ENCODE measurements at places on chromosomes 7 and 10.

- no peak for DNase-seq
Measured at GRCh38 chr10:101816913-101817336, 1.3 kb downstream of the OGA start.

DNA sequence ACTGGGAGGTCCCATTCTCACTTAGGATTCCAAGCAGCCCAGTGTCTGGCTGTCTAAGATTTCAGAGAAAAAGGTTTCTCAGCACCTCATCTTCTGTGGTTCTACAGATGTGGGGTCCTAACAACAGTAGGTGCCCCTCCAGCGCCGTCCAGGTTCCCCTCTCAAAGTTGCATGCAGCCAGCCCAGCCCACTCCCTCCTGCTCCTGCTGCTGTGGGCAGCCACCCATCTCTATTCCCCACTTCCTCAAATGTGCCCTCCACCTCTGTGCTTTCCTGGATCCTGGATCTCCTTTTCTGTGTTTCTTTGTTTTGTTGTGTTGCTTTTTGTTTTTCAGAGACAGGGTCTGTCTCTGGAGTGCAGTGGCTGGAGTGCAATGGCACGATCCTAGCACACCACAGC, 13.3 kb upstream of the SLC18A3 start:
- DNase-seq = no peak

GRCh38 chr10:22615819-22616499, 98.4 kb downstream of the PIP4K2A start:
- no peak for DNase-seq

DNA sequence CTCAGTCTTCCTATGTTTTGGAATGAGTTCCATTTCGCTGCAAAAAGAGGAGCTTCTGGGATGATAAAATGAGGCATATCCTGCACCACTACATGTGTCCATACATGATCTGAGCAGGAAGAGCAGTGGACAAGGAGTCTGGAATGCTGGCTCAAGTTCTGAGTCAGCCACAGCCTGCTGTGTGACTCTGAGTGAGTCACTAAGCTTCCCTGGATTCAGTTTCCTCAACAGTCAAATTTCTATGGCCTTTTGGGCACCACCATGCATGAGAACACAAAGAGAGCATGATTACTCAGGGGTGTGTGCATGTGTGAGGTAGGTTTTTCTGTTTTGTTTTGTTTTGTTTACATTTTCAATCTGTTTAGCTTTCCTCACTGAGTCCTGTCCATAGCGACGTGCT, 254.6 kb downstream of the ANKRD30A start:
- no peak for DNase-seq

DNA sequence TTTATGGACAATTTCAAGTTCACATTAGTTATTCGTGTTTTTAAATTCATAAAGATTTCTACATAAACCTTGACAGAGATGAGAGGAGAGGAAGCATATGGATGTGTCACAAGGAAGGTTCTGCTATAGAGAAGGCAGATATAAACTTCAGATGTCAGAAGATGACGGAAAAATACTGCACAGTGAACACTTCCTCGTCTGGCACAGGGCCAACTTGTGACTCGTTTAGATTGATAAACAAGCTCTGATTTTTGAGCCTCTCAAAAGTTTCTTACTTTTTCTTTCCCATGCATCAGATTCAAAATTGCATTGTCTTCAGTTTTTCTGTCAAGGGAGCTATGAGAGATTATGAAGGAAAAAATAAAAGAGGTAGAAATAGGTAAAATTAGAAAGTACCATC, 156.4 kb upstream of the MINDY3 start:
- DNase-seq = no peak

GRCh38 chr10:110239892-110240291, 32.5 kb downstream of the MXI1 start:
- no peak for DNase-seq

DNA sequence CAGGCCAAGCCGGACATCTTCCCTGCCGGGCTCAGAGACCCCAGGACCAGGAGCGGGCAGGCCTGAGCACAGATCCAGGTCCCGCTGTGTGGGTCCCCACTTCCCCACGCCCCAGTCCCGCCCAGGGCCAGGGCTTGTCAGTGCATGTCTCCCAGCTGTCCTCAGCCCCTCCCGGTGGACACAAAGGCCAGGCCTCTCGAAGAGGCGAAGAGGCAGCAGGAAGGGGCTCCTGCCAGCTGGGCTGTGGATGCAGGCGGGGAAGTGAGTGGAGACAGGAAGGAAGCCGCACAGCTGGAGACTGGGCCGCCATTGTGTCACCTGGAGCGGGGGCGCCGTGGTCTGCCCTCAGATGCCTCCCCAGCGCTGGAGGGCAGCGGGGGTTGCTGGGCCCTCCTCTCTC, 4.8 kb downstream of the GRIFIN start:
- DNase-seq = peak; percentile 69

GRCh38 chr7:38748056-38748610, 117.0 kb upstream of the AMPH start:
- no peak for DNase-seq

DNA sequence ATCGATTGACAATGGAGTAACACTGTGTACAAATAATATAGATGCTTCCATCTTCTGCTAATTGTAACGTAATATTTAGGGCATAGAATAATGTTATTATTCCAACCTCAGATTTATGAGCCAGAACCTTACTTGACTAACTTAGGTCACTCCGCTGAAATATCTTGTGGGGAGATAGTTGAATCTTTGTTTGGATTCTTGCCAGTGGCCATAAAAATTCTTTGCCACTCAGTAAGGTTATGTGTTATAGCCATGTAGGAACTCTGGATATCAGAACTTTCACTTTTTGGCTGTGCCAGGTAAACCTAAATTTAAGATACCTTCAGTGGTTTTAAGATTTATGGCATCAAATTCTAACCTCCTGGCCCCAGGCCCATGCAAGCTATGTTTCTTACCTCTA, 197.6 kb downstream of the WDR11 start:
- DNase-seq = no peak

DNA sequence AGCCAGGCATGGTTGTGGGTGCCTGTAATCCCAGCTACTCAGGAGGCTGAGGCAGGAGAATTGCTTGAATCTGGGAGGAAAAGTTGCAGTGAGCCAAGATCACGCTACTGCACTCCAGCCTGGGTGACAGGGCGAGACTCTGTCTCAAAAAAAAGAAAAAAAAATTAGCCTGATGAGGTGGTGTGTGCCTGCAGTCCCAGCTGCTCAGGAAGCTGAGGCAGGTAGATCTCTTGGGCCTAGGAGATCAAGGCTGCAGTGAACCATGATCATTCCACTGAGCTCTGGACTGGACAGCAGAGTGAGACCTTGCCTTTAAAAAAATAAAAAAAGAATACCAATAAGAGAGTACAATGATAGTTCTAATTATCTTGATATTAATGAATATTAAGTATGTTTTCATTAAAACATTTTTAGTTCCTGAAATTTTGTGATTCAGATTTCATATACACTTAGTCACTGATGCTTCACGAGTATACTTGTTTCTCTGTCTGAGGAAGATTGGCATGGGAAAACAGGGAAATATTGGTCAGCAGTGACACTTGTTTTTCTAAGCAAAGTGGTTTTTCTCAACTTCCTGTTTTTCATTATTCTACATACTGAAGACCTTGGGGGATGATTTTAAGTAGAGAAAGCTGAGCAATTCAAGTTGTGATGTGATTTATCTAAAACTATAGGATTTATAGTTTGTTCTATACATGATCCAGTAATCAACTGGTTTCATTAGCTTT, 76.8 kb downstream of the ADK start:
- DNase-seq = no peak

GRCh38 chr7:28165261-28165660, 15.3 kb downstream of the JAZF1 start:
- DNase-seq = no peak

DNA sequence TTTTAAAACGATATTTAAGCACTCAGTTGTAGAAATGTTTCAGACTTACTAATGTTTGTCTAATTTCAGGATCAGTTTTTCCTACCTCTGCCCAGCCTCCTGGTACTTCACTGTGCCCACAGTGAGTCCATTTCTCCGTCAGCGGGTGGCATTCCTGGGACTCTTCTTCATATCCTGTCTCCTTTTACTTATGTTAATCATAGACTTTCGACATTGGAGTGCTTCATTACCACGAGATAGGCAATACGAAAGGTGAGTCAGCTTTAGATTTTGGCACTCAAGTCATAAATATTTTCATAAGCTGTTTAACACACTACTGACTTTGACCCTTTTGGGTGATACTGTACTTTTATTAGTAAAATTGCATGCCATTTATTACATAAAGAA, 2.1 kb downstream of the ENTPD7 start:
- no peak for DNase-seq

- DNase-seq = no peak
Measured at GRCh38 chr10:133336577-133337369, at the start of gene CALY. TSS of gene CALY (minus strand) at chr10:133336896. CDS start at chr10:133328989, 7,907 bp downstream.

GRCh38 chr7:158707610-158708009, 3.0 kb upstream of the NCAPG2 start:
- DNase-seq = no peak

DNA sequence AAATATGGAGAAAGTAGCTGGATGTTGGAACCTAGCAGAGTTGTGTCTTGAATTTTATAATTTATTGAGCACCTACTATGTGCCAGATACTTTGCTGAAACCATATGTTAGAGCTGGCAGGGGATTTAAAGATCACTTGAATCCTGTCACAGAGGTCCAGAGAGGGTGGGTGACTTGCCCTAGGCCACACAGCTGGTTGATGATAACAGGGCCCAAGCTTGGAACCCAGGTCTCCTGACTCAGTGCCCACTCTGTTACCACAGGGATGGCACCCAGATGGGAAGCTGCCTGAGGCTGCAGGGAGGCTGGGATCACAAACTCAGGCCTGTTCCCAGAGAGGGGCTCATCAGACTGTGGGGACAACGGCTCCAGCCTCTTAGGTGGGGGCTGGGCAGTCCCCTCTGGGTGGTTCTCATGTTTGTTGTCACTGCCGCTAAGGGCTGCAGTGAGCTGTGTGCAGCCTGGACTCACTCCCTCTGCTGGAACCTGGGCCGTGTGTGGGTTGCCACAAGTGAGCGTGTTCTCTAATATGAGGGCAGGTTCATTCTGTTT, 18.6 kb downstream of the GOLGA7B start:
- no peak for DNase-seq

DNA sequence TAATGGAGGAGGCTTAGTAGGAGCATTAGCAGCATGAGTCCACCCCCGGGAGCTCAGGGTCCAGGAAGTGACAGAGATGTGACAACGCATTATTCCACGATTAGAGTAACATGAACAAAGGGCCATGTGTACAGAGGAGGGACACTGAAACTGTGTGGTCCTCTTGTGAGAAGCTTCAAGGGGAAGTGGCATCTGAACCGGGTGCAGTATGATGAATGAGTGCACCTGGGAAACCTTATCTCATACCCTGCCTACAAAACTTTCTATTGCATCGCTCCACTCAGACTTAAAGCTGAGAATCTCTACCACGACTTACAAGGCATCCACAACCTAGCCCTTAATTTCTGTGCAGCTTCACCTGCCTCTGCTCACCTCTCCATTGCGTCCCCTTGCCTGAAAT, 115.3 kb upstream of the AMPH start:
- DNase-seq = no peak

DNA sequence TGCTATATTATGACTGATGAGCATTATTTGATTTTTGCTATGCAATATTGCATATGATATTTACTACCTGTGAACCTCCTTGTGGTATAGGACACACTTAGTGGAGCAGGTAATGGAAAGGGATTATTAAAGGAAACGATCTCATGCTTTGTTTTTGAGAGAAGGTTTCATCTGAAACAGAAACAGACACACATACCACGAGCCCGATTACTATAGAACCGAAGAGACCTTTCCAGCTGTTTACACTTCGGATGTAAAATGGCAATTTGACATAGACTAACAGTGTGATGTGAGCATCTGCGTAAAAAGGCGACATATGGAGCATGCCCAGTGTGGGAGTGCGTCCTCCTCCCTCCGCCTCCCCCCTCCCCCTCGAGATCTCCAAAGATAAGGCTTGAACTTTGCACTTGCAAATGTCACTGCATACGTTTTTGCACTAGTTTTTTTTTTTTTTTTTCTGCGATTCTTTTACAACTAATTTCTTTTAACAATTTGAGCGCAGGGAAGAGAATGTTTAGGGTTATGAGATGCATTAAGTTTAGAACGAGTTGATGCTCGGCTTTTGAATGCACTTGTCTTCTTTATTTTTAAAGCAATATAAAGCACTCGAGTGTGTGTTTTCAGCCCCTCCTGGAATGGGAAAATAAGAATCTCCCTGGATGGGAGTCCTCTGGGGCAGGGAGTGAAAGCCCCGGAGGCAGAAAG, 251.0 kb downstream of the NSUN6 start:
- no peak for DNase-seq

DNA sequence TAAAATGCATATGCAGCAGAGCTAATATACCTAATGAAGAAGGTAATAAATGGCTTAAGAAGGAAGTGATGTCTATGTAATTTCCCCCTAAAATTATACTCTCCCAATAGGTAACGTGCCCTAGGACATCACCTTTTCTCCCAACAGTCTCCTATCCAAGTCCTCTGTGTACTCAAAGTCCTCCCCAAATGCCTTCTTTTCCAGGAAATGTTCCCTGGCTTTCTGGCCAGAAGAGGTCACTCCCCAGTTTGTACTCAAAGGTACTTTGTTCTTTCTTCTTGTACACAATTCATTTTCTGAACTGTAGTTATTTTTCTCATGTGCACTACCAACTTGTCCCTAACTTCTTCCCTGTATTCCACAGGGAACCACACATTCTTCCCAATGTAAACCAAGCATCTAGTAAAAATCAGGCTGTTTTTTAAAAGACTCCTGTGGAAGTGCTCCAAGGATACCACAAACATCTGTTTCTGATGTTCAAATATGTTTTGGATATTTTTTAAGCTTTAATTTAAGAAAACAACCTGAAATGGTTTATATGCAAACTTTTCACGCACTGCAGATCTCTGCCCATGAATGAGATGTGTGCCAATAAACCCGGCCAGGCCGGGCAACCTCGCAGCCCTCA, 262.3 kb upstream of the KLF14 start:
- no peak for DNase-seq

DNA sequence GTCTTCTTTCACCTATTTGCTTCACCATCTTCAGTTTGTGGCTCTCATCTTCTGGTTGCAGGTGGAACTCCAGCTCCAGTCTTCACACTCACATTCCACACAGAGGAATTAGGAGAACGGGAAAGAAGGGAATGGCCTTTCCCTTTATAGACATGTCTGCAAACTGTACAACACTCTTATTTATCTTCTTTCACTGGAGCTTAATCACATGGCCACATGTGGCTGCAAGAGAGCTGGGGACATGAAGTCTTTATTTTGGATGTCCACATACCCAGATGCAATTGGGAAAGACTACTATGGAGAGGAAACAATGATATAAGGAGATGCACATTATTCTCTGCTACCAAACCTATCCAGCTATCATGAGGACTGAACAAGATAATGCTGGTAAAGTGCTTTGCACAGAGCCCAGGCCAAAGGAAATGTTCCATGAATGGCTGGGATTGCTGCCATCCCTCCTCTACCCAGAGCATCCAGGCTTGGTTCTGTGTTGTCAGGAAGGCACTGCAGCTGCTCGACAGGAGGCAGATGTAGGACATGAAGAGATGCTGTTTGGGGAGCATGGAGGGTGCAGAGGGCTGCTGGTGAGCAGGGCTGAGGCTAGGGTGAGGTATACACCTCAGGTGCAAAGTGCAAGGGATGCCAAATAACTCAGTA, 183.8 kb upstream of the TBX20 start:
- no peak for DNase-seq
